Panc1 (cell line): ENCODE measurements at places on chromosomes 16 and 17.

GRCh38 chr17:42181851-42182207, 887 bp upstream of the KCNH4 start:
- DNase-seq: no peak

GRCh38 chr16:30368792-30369090, 1.6 kb downstream of the TBC1D10B start:
- DNase-seq: no peak

- DNase-seq: no peak
These were observed 110.4 kb downstream of the VAT1L start for GRCh38 chr16:77898671-77899211.

GRCh38 chr16:30736995-30737793, 11.0 kb upstream of the PHKG2 start:
- no peak for DNase-seq

DNA sequence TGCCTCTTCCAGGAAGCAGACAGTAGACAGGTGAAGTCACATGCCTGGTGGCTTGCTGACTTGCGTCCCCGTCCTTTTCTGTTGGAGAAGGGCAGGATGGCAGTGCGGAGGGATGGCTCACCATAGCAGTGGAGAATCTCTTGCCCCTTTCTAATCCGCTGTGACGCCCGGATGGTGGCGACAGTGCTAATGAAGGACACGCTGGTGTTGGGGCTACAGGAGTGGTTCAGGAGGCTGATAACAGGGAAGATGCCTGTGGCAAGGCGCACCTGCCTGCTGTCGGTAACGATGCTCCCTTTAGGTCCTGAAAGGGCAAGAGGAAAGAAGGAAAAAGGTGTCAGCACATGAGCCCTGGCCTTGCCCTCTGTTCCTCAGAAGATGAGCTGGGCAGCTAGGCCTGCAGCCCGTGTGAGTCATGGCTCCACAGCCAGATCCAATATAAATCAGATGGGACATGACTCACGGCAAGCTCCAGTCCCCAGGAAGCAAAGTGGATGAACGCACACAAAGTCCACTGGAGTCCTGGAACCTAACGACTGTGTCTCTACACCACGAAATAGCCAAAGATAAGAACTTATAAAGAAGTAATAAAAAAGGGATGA, 25.5 kb downstream of the SERPINF1 start:
- DNase-seq: peak; percentile 77

- DNase-seq: no peak
These were observed 75.1 kb downstream of the FOXL1 start for GRCh38 chr16:86653285-86654006.

DNA sequence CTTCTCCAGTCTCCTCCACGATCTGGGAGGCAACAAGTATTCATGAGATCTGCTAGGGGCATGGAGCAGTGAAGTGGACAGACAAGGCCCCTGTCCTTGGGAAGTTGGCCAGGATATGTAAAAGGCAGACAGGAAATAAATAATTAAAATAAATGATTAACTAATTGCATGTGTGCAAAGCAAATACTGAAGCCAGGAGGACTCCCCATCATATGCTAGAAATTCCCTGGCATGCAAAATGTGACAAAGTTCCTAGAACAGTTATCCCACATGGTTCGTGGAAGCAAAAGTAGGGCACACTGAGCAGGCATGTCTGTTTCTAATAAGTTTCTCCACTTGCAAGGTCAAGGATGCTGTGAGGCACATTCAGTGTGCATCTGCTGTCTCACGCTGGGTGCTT, 86.8 kb downstream of the CDYL2 start:
- DNase-seq: no peak
